Omental fat pad (tissue), 4 donors: ENCODE measurements at places on chromosomes 2 and 18. TPM values are rescaled to one million over a fixed set of nuclear protein-coding genes. Genes with fewer than 3 reads are reported as not detected.

GRCh38 chr2:42368817-42369531, 8.0 kb upstream of the COX7A2L start:
- no peak for DNase-seq

- DNase-seq = no peak
Measured at GRCh38 chr2:65845442-65846182, 413.2 kb upstream of the SPRED2 start.

DNA sequence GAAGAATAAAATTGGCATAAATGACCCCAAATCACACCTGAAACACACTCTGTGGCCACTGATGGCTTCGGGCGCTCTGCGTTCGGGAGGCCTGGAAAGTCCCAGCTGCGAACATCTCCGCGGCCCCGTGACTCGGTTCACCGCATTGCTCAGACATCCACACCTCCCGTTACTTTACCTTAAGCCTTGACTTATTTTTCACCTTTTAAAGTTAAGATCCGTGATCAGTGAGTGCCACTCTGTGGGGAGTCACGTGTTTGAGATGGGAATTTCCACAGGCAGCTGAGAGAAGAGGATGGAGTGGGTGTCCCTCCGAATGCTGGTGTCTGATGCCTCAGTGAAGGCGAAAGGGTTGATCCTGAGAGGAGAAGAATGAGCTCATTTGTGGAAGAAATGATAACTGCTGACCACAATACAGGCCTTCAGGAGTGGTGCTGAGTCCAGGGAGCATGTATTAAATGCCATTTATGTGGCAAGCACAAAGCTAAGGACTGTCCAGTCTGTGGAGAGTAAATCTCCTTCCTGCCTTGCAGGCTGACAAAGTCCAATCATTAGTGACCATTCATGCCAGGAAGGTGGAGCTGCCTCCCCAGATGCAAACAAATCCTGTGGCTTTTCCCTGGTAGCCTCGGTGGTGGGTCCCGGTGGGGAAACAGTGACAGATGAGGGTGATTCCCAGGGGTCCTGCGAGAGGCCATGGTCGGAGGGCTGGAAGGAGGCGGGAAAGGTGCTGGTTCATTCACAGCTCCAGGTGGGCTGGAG, 168.8 kb downstream of the RTP5 start:
- no peak for DNase-seq

CRYGD gene
- not detected for total RNA-seq

AGXT gene
- total RNA-seq = not detected

DNA sequence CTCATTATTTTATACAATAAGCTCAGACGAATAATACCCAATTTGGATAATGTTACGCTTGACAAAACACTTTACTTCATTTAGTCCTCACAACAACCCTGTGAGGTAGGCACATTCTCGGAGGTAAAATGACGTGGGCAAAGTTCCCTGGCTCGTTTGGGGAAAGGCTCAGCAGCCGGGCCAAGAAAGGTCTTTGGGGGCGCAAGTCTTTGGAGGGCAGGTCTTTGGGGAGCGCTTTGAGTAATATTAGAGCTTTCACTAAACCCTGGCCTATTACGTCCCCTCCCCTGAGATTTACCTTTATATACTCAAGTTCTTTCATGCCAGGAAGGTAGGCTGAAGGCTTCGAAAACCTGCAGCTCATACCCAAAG, 427 bp downstream of the RBKS start:
- no peak for DNase-seq

BMP10 gene
- not detected for total RNA-seq

DNA sequence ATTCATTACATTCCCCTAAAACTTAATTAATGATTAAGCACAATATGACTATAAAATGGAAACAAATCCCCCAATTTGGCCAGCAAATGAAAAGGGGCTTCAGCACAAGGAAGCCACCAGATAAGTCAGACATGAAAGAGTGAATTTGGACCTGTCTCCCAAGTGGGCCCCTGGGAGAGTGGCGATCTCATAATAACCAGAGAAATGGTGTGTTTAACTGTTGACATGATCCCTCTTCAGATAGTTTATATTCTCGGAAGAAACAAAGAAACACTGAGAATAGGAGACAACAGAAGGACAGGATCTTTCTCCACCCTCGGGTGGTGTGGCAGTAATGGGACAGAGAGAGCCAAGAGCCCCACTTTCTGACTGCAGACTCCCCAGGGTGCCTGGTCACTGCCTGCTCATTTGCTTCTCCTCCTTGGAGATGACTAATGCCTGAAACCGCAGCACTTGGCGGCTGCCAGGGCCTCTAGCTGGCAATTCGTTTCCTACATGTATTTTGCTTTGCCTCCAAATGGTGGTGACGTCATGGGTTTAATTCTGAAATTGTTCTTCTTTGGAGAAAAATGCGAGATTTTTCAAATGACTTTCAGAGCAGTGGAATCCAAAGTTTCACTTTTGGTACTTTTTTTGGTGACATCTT, 46.4 kb upstream of the SPP2 start:
- DNase-seq = no peak

CFC1 gene
- total RNA-seq = not detected

DNA sequence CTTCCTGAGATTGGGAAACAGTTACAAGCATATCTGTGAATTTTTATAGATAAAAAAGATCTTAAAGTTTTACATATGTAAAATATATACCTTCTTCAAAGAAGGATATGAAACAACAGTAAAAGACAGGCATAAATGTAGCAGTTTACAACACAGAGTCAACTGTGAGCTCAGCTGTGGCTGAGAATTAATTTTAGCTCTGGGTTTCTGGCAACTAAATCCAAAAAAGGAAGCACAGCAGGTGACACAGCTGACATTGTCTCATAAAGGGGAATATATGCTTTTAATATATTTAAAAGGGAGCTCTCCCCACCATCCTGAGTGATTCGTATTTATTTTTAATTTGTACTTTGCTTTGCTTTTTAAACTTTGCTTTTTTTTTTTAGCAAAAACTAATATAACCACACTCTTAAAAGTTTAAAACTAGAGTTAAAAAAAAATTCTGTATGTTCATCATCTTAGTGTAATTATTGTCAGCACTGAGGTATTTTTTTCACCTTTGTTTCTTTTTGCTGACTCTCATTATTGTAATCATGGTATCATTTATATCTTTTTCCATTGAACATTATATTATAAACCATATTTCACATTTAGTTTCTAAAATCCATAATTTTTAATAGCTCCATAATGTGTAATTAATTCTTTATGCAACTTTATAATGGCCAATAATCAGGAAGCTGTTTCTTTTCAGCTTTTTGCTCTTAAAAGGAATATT, 6.7 kb downstream of the TUBB6 start:
- no peak for DNase-seq

- DNase-seq = no peak
Measured at GRCh38 chr2:217421834-217422233, 562.0 kb upstream of the TNP1 start.

- DNase-seq = no peak
Measured at GRCh38 chr2:190418727-190419126, 10.6 kb downstream of the MFSD6 start.

GRCh38 chr18:58991167-58991798, 126.6 kb downstream of the ZNF532 start:
- no peak for DNase-seq

GRCh38 chr2:19484736-19485135, 126.3 kb upstream of the OSR1 start:
- DNase-seq = no peak

DNA sequence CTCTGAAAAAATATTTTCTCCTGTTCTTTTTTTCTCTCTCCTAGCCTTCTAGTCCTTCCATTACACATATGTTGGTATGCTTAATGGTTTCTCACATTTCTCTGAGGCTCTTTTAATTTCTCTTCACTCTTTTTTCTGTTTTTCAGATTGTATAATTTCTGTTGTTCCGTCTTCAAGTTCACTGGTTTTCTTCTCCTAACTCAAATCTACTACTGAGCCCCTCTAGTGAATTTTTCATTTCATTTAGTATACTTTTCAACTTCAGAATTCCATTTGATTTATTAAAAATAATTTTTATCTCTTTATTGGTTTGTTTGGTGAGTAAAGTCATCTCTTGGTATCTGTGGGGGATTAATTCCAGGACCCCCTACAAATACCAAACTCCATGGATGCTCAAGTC, 19.8 kb downstream of the C2orf49 start:
- no peak for DNase-seq
